Immature natural killer cell (primary cell): ENCODE measurements at places on chromosomes 16 and 17. TPM values are rescaled to one million over a fixed set of nuclear protein-coding genes. Genes with fewer than 3 reads are reported as not detected.

DNA sequence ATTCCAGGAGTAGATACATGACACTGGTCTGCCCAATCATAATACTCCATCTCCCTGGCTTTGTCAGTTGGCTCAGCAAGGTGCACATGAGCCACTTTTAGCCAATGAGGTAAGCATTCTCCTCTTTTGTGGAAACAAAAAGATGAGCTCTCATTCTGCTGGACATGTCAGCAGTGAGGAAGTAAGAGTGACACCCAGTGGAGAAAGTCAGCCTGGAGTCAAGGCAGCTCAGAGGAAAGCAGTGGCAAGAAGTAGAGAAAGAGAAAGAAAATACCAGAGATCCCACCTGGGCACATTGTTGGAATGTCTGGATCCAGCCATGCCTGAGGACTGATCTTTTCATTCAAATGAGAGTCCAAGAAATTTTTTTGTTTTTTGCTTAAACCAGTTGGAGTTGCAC lies 496.9 kb upstream of the C16orf82 start:
- H3K4me3 ChIP-seq, result no peak overlapping the region
- DNase-seq, result peak; percentile 0
- H3K27me3 ChIP-seq, result peaks cover 2% of the 10 kb centered on the region
- H3K36me3 ChIP-seq, result no peaks in the 10 kb centered on the region
- no peak overlapping the region for H3K27ac ChIP-seq
- H3K4me1 ChIP-seq, result no peaks in the 10 kb centered on the region

The TNFRSF13B gene
- polyA plus RNA-seq, result not detected

GRCh38 chr16:88772871-88773811 lies 11.9 kb downstream of the PIEZO1 start:
- H3K27me3 ChIP-seq, result peaks cover 3% of the 10 kb centered on the region
- peaks cover 39% of the 10 kb centered on the region for H3K4me1 ChIP-seq
- no peaks in the 10 kb centered on the region for H3K36me3 ChIP-seq
- no peak overlapping the region for H3K4me3 ChIP-seq

- H3K27me3 ChIP-seq, result peaks cover 1% of the 10 kb centered on the region
- peaks cover 58% of the 10 kb centered on the region for H3K4me1 ChIP-seq
- DNase-seq, result no peak
- peak overlapping the region; percentile 1 for H3K4me3 ChIP-seq
- H3K27ac ChIP-seq, result no peak overlapping the region
- no peaks in the 10 kb centered on the region for H3K36me3 ChIP-seq
Measured at GRCh38 chr17:10130677-10131076, 67.7 kb downstream of the GAS7 start.

DNA sequence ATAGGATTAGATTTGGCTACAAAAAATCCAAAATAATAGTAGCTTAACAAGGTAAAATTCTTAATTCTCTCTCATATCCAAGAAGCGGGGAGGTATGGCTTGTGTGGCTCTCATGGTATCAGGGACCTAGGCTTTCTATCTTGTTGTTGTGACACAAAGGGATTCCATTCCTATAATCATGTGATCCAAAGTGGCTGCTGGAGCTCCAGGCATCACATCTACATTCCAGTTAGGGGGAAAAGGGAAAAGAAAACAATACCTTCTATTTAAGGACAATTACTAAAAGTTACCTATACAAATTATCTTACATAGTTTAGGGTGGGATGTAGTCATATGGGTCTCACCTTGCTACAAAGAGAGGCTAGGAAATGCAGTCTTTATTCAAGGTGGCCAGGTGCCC lies 47.6 kb upstream of the CACNG4 start:
- H3K27ac ChIP-seq, result no peak overlapping the region
- no peak for DNase-seq
- no peaks in the 10 kb centered on the region for H3K36me3 ChIP-seq
- H3K27me3 ChIP-seq, result peaks cover 8% of the 10 kb centered on the region
- no peaks in the 10 kb centered on the region for H3K4me1 ChIP-seq

DNA sequence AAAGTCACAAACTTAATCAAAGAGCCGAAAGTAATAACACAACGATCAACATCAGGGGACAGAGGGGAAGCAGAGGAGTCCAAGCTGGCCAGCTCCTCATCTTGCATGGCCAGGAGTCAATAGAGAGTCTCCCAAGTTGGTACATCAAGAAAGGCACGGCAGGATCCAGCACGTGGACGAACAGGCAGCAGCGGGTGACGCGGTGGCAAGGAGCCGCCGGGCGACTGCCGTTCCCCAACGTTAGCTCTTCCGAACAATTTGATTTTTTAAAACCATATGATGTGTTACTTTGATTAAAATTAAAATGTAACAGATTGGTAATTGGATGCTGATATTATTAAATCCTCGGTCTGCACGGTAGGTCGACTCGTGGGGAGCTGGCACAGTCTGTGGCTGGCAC lies 81.8 kb upstream of the DOC2B start:
- H3K27me3 ChIP-seq, result peaks cover 3% of the 10 kb centered on the region
- H3K4me1 ChIP-seq, result no peaks in the 10 kb centered on the region
- no peak overlapping the region for H3K27ac ChIP-seq
- peaks cover 22% of the 10 kb centered on the region for H3K36me3 ChIP-seq

The ZACN gene
- 0.59 TPM for polyA plus RNA-seq

The UBALD2 gene
- 1.5 TPM for polyA plus RNA-seq

The KRTAP4-8 gene
- not detected for polyA plus RNA-seq

DNA sequence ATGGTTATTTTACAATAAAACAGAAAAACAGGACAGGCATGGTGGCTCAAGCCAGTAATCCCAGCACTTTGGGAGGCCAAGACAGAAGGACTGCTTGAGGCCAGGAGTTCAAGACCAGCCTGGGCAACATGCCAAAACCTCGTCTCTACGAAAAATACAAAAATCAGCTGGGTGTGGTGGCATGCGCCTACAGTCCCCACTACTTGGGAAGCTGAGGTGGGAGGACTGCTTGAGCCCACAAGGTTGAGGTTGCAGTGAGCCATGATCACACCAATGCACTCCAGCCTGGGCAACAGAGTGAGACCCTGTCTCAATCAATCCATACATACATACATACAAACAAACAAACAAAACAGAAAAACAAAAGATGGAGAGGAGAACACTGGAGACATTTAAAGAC lies 45.6 kb downstream of the USP31 start:
- peaks cover 27% of the 10 kb centered on the region for H3K36me3 ChIP-seq
- H3K4me3 ChIP-seq, result no peak overlapping the region
- H3K27ac ChIP-seq, result no peak overlapping the region
- no peak for DNase-seq
- no peaks in the 10 kb centered on the region for H3K27me3 ChIP-seq
- no peaks in the 10 kb centered on the region for H3K4me1 ChIP-seq

The TIGD7 gene
- 3.9 TPM for polyA plus RNA-seq

DNA sequence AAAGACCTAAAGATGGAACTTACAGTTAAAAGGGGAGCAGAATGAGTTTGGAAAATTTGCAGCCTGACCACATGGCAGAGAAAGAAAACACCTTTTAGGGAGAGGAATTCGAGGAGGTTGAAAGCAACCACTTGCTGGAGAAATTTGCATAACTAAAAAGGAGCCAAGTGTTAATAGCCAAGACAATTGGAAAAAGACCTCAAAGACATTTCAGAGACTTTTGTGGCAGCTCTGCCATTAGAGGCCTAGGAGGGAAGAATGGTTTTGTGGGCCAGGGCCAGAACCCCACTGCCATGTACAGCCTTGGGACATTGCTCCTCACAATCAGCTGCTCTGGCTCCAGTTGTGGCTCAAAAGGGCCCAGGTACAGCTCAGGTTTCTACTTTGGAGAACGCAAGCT lies 338.5 kb downstream of the UTP18 start:
- peaks cover 2% of the 10 kb centered on the region for H3K27me3 ChIP-seq
- DNase-seq, result no peak
- no peak overlapping the region for H3K27ac ChIP-seq
- H3K36me3 ChIP-seq, result no peaks in the 10 kb centered on the region

The HSD17B2 gene
- not detected for polyA plus RNA-seq

- H3K4me3 ChIP-seq, result no peak overlapping the region
- no peaks in the 10 kb centered on the region for H3K36me3 ChIP-seq
- H3K4me1 ChIP-seq, result no peaks in the 10 kb centered on the region
Measured at GRCh38 chr16:69848637-69849545, 86.8 kb downstream of the WWP2 start.

GRCh38 chr17:29263916-29264315 lies 17.3 kb downstream of the CRYBA1 start:
- H3K27ac ChIP-seq, result no peak overlapping the region
- no peak overlapping the region for H3K4me3 ChIP-seq
- H3K27me3 ChIP-seq, result no peaks in the 10 kb centered on the region
- H3K36me3 ChIP-seq, result peaks cover 12% of the 10 kb centered on the region

GRCh38 chr17:67633751-67634211 lies 84.0 kb upstream of the NOL11 start:
- no peak overlapping the region for H3K4me3 ChIP-seq
- DNase-seq, result no peak
- H3K4me1 ChIP-seq, result peaks cover 11% of the 10 kb centered on the region

DNA sequence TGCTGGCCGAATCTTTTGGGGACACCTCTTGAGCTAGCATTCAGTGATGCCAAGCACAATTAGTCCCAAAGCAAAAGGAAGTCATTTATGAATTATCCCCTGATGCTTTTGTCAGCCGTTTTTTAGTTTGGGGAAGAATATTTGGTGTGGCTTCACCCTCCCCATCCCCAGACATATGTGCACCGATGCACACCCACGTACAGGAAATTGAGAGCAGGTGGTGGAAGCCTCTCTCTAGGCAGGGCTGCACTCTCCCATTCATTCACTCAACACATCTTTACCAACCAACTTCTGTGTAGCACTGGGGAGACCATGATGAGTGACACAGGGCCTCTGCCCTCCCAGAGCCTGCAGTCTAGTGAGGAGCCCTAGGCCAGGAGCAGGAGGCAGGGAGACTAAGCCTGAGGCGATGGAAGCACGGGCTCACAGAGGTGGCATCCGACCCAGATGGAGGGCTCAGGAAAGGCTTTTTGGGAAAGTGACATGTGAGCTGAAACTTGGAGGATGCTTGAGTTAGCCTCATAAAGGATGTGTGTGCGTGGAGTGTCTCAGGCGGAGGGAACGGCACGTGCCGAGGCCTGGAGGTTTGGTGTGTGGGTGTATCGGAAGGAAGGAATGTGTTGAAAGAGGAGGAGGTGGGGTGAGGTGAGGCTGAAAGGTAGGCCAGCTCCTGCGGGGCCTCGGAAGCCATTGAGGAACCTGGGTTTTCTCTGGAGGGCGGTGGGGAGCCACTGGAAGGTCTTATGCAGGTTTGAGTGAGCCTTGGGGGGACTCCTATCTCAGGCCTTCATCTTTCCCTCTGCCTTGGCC lies 43.8 kb downstream of the PSME3IP1 start:
- no peak for DNase-seq
- no peak overlapping the region for H3K4me3 ChIP-seq
- peaks cover 2% of the 10 kb centered on the region for H3K27me3 ChIP-seq
- no peak overlapping the region for H3K27ac ChIP-seq

The RSPRY1 gene
- polyA plus RNA-seq, result 22.5 TPM

- no peak overlapping the region for H3K27ac ChIP-seq
- H3K4me3 ChIP-seq, result no peak overlapping the region
- H3K4me1 ChIP-seq, result peaks cover 22% of the 10 kb centered on the region
- peaks cover 15% of the 10 kb centered on the region for H3K27me3 ChIP-seq
- no peak for DNase-seq
- H3K36me3 ChIP-seq, result no peaks in the 10 kb centered on the region
Measured at GRCh38 chr17:81366648-81367047, 28.6 kb upstream of the BAHCC1 start.

The OR2C1 gene
- 0.34 TPM for polyA plus RNA-seq

- no peak overlapping the region for H3K27ac ChIP-seq
- no peaks in the 10 kb centered on the region for H3K36me3 ChIP-seq
- H3K27me3 ChIP-seq, result peaks cover 10% of the 10 kb centered on the region
- no peak overlapping the region for H3K4me3 ChIP-seq
- no peak for DNase-seq
Measured at GRCh38 chr16:85541619-85541979, 71.5 kb upstream of the GSE1 start.

DNA sequence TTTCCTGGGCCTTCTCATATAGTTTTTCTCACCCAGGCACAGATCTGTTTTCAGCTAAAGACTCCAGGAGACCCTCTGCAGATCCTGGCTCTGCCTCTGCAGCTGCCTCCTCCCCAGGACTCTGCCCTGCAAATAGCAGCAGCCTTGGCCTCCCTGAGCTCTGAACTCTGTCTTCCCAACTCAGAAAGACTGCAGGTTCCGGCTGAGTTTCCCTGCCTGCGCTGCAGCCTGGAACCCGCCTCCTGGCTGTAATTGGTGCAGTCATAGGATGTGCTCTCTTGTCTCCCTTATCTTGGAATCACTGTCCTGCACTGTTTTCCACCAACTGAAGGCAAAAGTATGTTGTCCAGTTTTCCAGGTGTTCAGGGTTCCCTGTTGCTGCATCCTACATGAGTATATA lies 14.3 kb upstream of the DNASE1 start:
- H3K4me1 ChIP-seq, result peaks cover 31% of the 10 kb centered on the region
- no peak overlapping the region for H3K27ac ChIP-seq
- no peak overlapping the region for H3K4me3 ChIP-seq
- H3K36me3 ChIP-seq, result peaks cover 4% of the 10 kb centered on the region
- no peak for DNase-seq

The KCNJ12 gene
- polyA plus RNA-seq, result not detected

DNA sequence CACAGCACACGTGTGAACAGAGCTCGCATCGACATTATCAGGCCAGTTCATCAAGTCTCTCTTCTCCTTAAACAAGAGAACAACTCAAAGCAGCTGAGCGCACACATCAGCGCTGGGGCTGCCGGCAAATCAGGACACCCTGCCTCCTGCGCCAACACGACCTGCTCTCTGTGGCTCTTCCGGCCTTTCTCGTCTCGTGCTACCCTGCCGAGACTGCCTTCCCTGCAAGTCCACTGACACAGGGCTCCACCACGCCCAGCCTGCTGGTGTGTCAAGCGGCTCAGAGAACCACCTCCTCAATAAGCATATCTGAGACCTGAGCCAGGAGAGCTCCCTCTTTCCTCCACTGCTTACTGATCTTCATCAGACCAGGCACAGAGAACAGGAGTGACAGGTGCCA lies 96.9 kb downstream of the ZNF778 start:
- peak overlapping the region; percentile 83 for H3K4me3 ChIP-seq
- H3K27me3 ChIP-seq, result peaks cover 50% of the 10 kb centered on the region
- DNase-seq, result no peak

The KRT33B gene
- not detected for polyA plus RNA-seq

The ZDHHC1 gene
- polyA plus RNA-seq, result not detected
